Naive thymus-derived CD4-positive, alpha-beta T cell (primary cell): ENCODE measurements at places on chromosomes 5 and 9.

GRCh38 chr5:133371371-133372155 is 240.8 kb downstream of the FSTL4 start:
- peak; percentile 4 for DNase-seq

DNA sequence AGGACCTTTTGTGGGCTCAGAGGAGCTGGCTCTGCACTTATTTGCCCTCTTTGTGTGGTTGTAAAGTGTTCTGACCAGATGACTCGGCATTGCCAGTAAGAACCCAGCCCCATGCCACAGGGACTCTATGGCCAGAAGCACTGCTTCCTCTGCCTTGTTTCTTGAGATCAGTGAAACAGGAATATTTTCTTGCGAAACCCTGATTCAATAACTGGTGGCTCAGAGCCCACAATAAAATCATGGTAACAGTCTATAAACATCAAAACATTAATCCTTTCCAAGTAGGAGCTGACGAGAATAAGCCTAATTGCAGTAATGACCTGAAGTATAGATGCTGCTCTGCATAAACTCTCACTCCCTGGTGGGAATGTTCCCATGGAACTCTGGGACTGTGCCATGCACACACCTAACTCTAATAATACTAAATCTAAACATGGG is 344.3 kb downstream of the ZNF608 start:
- no peak for DNase-seq

DNA sequence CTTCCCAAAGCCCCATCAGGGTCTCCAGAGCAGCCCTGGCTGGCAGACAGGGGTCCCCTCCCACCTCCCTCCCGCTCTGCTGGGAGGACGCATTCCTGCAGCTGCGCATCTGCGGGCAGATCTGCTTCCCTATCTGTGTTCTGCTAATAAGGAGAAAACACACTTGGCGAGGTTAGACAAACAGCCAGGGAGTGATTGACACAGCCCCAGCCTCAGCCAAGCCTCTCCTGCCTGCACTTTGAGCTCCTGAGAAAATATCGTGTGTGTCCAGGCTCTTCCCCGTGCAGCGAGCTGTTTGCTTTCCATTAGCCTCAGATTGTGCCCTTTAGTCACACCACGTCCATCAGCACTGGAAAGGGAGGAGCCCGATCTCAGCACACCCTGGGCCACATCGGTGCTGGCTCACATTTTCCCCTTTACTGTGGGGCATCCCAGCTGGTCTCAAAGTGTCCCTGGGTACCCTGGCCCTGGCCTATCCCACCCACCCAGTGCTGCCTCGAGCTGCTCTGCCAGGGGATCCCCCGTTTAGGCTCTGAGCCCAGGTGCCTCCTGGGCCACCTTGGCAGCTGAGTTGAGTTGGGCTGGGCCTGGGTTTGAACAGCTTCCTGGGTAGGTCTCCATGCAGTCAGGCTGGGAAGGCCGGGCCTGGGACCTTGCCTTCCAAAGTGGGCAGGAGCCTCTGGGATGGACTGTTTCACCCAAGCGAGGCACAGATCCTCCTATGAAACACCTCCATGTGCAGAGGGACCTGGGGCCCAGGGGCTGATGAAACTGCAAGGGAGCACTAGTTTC is 61.1 kb downstream of the BARX1 start:
- no peak for DNase-seq

DNA sequence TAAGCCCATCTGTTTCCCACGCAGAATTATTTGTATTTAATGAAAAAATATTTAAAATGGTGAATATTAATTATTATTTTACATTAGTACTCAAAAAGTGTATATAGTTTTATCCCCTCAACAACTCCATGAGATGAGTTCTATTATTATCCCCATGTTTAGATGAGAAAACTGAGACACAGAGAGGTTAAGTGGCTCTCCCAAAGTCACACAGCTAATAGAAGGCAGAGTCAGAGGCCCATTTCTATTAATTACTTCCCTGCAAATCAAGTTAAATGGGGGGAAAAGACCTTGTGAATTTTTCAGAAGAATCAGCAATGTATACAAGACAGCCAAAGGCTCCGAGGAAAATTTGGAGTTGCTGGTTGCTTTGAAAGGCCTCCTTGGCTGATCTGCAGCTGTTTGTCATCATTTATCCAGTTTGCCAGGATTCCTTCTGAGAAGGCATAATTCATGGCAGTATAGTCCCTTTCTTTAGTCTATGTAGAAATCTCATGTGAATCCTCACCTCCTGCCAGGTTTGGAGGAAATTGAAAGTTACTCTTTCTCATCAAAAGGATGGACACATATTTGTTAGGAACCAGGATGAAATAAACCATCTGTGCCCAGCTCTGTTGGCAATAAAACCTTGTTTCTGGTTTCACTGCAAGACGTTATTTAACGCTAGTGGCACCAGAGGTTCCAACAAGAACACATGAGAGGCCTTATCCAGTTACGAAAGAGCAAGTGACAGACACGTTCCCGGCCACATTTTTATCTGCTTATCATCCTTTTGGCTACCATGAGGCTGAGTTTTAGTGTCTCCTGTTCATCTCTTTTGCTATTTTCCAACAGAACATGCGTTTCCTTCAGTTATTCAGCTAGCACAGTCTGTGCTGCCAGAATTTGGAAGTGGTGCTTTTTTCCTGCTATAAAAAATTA is 621 bp downstream of the FYB1 start:
- no peak for DNase-seq

DNA sequence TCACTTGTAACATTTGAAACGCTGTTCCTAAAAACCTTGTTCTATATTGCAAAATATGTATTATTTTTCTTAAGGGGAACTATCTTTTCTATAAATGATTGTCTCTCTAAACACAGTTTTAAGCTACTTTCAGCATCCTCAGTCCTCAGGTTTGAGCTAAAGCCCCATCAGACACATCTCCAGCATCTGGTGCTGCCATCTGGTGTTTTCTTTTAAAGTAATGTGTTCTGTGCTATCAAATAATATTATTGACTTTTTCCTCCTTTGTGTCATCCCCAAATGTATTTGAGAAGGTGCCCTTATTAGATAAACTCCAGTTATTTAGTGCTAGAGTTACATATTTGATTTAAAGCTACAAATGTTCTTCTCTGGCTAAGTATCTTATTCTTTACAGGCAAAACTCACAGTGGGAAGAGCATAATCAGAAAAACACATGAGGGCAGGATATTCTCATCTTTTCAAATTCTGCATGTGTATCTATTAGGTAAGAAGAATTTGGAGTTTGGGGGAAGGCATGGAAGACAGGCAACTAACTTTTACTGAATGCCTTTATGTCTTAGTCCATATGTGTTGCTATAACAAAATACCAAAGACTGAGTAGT is 27.5 kb downstream of the ZNF474 start:
- no peak for DNase-seq

GRCh38 chr9:15249042-15249818 is 57.8 kb downstream of the TTC39B start:
- DNase-seq, result no peak

DNA sequence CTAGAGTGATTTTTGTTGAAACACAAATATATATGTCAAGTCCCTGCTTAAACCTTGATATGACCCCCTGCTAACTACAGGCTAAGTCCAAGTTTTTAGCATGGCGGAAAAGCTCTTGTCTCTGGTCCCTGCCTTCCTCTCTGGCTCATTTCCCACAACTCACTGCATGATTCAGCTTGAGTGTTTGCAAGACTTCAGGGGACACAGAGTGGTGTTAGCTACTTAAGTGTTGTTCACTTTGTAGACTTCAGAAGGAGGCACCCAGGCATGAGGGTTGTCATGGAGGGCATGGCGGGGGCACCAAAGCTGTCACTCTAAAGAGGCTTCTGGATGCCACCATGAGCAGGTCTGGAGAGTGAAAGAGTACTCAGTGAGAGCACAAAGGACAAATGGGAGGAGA is 362.4 kb upstream of the ACTBL2 start:
- no peak for DNase-seq

DNA sequence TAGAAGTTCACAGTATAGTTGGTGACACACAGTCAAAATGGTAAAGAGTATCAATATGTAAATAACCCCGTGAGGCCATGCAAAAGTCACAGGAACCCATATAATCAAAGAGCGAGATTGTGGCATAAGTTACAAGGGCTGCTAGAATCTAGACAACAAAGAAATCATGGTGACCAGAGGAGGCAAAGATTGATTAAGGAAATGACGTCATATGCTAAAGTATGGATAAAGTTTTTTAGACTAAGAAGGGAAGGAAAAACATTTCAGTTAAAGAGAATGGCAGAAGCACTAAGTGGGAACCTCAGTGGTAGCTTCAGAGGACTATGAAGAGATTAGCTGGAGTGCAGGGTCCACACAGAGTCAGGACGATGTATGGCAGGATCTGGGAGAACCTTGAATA is 330.3 kb downstream of the NFIB start:
- DNase-seq, result no peak

- DNase-seq, result no peak
Measured at GRCh38 chr5:116759860-116760640, 185.4 kb upstream of the SEMA6A start.

- DNase-seq, result peak; percentile 12
Measured at GRCh38 chr5:42767491-42768105, 11.0 kb downstream of the CCDC152 start.

DNA sequence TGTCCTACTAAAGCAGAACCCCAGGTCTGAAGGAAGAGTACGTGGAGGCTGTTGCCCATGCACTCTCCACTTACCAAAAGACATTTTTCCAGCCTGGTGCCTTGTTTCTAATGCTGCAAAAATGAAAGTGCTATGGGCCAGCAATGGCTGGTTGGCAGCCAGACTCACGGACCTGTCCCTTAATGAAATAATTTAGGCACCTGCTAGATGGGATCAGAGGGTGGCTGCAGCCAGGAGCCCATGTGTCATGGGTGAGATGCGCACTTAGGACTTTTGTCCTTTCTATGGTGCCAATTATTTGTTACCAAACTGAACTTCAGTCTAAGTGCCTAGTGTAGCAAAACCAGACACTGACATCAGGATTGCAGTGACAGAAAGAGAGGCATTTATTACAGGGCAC is 276.3 kb downstream of the YTHDC2 start:
- DNase-seq, result no peak

DNA sequence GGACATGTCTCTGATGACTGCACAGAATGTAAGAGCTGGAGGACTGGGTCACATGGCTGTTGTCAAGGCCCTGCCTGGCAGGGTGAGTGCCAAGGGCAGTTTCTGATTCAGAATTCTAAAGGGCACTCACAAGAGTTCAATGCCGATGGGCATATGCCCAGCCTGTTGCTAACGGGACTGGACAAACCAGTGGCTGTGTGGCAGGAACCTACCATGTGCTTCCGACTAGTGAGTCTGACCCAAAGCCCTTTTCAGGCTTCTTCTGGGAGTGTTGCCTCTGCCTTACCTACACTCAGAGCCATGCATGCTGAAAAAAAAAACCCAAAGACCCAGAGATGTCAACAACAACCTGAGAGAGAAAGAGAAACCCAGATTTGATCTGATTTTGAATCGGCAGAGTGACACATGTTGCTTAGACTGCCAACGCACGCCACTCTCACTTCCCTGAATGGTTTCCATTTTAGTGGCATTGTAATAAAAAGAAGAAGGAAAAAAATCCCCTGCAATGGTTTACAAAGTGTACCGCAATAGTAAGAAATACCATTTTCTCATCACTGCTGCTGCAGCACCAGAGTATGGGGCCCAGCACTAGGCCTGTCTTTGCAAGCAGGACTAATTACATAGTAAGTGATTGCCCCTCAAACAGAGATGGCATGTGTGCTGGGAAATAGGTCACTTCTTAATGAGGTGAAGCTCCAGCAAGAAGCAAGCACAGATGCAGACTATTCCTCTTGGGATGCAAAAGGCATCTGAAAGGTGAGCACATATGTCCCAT is 194.3 kb downstream of the PALM2AKAP2 start:
- DNase-seq, result peak; percentile 38

- DNase-seq, result no peak
Measured at GRCh38 chr5:171840066-171840465, 54.4 kb downstream of the SMIM23 start.

- no peak for DNase-seq
Measured at GRCh38 chr9:31146485-31147166, 1237.8 kb upstream of the ACO1 start.

DNA sequence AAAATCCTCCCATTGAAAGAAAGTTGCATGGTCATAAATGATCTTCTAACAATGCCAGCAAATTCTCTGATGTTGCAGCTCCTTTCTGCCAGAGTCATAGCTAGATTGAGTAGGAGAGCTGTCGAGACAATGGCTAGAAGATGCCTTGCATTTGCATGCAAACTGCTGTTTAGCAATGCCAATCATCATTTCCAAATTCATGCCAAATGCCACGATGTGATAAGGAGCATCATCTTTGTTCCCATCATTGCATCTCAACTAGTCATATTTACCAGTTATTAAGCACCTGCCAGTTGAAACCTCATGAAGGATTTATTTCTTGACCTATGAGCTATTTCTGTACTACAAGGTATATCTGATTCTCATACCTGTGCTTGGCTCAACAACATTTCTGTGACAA is 246.4 kb upstream of the PIK3R1 start:
- no peak for DNase-seq

- DNase-seq, result no peak
Measured at GRCh38 chr5:107286447-107287098, 384.2 kb downstream of the EFNA5 start.

- no peak for DNase-seq
Measured at GRCh38 chr9:138013836-138014562, 136.4 kb downstream of the CACNA1B start.

DNA sequence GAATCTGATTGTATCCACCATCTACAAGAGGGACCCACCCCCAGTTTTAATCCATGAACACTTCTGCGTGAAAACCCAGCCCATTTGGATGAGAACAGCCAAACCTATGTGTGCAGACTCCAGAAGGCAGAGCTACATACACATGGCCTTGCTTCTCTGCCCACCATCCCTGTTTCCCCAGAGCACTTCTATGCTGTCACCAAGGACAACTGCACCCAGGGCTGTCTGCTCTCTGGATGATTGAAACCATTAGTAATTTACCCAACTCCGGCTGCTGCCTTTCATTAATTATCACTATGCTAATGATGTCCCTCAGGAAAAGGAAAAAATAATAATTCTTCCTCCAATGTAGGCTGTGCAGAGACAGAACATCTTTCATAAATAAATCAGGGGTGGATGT is 8.9 kb downstream of the CARTPT start:
- DNase-seq, result no peak

- DNase-seq, result no peak
Measured at GRCh38 chr9:7508516-7508915, 291.1 kb downstream of the DMAC1 start.

DNA sequence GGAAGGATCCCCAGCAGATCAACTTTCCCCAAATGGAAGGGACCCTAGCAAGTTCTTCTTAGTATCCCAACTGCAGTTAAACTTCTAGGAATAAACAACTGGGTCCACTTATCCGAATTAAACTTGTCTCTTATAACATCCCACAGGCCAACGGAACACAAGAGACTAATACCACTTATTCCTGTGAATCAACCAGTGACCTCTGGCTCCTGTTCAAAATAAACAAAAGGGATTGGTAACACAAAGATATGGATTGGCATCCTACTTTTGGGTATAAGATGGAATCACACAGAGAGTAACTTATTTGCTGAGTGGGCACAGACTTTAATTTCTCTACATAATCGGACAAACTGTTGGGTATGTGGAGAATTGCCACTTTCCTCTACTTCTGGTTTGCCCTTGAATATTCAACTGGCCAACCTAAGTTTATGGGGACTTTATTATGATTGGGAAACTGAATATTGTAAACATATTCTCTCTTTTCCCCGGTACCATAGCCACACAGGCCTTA is 12.4 kb upstream of the PAIP1 start:
- no peak for DNase-seq
